Uterus (tissue), 4 donors: ENCODE measurements at places on chromosomes 3 and 15. TPM values are rescaled to one million over a fixed set of nuclear protein-coding genes. Genes with fewer than 3 reads are reported as not detected.

DNA sequence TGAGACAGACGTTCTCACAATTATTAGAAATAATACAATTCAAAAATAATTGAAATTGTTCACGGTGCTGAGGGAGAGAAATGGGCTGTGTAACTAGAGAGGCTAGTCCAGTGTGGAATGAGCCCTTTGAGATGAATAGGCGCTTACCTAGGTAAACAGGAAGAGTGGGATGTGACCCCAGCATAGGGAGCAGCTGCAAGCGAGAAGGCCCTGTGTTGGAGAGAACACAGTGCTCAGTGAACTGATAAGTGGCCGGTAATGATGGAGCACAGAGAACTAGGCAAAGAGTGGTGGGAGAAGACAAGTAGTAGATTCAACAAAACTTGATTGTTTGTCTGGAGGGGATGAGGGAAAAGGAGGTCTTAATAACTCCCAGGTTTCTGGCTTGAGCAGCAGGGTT lies 103.9 kb downstream of the HCN4 start:
- DNase-seq = no peak

DNA sequence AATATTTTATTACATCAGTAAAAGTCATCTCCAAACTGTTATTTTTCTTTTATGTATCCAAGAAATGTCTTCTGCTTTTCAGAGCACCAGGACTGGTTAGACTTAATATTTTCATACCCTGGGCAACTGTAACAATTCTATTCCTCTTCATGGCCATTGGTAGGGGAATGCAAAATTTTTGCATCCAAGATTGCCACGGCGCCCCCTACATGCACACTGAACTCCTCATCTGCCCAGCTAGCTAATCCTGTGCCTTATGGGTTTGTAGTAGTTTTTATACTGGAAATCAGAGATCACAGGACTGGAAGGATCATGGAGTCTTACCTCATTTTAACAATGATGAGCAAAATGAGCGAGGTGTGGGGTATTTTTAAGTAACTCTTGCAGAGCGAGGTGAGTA lies 74.2 kb downstream of the CRTC3 start:
- DNase-seq = no peak

- no peak for DNase-seq
These were observed 354.8 kb downstream of the GRM7 start for GRCh38 chr3:7215706-7216105.

DNA sequence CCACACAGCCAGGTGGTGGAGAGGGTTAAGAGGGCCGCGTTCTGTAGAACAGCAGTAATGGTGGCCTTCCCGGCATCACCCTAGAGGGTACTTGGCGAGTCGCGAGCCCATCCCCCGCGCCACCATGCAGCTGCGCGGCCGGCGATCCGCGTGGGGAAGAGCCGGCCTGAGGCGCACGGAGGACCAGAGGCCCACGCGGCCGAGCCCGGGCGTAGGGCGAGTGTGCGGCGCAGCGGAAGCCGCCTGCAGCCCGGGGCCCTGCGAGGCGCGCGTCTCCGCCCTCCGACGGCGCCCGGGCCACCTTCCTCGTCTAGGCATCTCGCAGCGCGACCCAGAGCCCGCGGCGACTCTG lies 423 bp downstream of the TKT start:
- no peak for DNase-seq

Gene MAP3K13
- 15.1 TPM for total RNA-seq

GRCh38 chr3:139671863-139672646 lies 5.7 kb downstream of the NMNAT3 start:
- no peak for DNase-seq

GRCh38 chr3:148903022-148903442 lies 37.9 kb downstream of the CPA3 start:
- DNase-seq = no peak

DNA sequence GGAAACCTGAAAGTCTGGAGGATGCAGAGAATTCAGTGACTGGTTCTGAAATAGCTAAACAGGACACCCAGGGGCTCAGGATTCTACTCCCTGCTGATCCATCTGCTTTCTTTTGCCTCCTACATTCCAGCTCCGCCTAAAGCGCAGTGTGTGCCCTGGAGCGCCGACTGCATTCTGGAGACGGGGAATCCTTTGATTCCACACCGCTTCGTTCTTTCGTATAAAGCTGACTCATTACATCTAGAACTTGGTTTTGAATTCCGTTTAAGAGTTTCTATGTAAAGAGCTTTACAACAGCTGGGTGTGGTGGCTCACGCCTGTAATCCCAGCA lies 61.8 kb downstream of the SENP2 start:
- no peak for DNase-seq

Gene COL6A5
- not detected for total RNA-seq

Gene FOXL2
- 9.8 TPM for total RNA-seq

Gene C3orf62
- 9.0 TPM for total RNA-seq

Gene TEX9
- total RNA-seq = 22.8 TPM

- no peak for DNase-seq
These were observed 452.1 kb upstream of the PPP2R3A start for GRCh38 chr3:135513106-135514059.

DNA sequence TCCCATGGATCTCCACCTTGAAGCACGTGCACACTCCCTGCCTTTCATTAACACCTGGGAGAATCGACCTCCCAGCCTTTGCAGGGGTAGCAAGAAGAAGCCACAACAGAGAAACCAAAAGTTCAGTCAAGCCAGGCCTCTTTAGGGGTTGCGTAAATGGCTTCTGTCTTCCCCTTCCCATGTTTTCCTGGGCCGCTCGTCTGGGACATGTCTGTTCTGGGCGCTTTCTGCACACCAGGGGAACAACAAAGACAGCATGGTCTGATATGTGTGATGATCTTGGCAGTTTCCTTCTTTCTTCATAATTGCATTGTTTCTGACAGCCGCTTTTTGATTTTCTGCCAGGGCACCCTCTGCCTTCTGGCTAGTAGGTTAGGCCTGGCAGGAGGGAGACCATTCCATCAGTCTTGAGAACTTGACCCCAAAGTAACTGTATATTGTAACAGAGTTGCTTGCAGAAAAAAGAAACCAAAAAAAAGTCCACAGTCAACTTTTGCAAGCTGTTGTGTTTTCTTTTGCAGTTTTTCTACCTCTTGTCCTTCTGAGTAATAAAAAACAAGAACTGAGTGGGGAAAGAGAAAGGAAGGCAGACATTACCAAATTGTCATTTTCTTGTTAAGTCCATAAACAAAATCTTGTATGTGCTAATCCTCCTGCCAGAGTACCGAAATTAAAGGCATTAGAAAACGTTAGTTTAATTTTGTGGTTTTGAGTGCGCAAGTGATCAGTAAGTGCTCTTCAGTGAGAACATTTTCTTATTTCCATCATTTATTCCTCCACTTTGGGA lies 56.0 kb upstream of the FURIN start:
- no peak for DNase-seq

DNA sequence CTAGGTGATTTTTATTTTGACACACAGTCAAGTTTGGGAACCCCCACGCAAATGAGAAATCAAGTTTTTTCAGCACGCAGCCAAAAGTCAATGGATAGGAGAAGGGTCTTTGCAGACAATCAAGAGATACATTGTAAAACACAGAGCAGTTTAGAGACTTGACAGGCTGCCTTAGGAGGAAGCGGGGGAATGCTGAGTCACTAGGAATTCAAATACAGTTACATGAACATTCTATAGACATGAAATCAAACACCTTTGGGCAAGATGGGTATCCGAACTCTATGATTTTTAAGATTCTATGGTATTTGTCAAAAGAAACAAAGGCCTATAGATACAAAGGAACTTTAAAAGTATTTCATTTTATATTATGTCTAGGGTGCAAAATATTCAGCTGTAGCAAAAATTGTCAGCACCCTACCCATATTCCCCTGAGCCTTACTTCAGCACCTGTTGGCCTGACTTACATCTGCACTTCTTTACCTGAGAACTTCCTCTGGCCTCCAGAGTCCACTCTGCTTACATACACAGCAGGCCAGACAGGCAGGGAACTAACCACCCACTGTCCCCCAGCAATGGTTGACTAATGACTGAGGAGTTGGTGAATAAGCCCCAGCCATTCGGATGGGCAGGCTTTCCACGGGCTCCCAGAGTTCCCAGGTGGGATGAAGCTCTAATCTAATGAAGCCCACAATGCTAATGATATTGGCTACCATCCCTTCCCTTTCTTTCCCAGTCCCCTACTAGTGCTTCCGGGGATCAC lies 289.3 kb upstream of the RORA start:
- no peak for DNase-seq

DNA sequence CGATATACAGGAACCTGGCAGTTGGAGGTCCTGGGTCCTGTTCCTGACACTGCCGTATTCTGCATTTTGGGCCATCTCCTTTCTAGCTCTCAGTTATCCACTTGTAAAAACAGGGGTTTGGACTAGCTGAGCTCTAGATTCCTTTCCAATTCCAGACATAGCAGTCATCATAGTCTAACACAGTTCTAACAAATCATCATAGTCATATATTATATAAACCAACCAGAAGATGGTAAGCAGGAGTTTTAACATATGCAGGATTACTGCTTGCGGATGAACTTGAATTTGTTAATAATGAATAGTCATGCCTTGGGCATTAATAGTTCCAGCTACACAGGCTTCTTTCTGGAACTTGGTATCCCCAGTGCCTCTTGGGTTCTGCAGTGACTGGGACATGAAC lies 26.6 kb downstream of the MASP1 start:
- no peak for DNase-seq

Gene CACNA2D2
- under 0.01 TPM for total RNA-seq

Gene ROPN1
- not detected for total RNA-seq

DNA sequence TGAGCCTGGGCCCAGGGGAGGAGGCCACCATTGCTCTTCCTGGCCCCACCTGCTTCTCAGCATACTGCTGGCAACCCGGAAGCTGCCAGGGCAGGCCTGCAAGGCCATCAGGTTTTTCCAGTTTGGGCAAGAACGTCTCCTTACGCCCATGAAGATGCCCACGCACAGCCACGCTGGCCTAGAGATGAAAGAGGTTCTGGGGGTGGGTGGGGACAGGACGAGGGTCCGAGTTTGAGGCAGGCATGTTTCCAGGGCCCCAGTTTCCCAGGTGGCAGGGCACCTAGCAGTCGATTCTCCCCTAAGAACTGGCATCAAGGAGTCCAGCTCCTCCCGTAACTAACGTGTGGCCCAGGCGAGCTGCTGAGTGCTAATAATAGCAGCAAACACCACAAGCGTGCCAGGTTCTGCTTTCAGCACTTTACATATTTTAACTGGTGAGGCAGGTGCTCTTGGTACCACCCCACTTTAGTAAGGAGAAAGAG lies 45.8 kb downstream of the ZNF710 start:
- DNase-seq = no peak

Gene KNG1
- total RNA-seq = not detected

DNA sequence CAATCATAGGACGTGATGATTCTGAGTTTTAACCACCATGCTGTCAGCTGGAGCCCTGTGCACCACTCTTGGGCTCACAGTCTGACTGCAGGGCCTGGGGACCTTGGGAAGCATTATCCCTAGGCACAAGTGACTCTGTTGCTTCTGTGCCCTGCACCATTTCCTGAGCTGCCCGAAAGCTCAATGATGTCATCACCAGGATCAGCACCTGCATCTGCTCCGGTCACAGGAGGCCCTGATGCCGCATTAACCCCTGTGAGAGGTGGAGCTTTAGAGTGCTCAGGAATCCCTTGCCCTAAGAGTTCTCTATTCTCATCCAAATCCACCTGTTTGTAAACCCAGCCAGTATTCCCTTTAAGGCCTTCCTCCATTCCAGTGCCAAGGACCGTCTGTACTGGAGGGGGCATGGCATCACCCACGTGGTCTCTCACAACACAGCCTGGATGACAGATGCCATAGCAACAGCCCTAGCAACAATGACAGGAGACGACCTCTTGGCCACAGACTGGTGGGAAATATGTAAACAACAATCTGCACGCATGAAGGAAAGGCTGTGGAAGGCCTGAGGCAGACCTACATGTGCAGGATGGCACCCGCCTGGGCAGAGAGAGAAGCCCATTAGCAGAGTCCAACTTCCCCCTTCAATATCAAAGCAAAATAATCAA lies 37.9 kb downstream of the NTRK3 start:
- DNase-seq = no peak

DNA sequence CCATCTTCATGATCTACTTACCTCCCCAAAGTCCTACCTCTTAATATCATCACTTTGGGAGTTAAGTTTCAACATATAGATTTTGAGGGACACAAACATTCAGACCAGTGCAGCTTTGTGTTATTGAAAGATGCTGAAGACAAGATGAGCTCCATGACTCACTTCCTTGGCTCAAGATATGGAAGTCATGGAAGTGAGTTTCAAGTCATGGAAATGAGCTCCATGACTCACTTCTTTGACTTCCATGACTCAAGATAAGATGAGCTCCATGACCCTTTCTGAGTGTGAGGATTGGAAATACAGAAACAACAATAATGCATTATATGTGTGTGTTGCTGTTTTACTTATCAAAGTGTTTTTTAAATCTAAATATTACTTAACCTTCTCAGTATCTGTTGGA lies 170.2 kb upstream of the TPRG1 start:
- DNase-seq = no peak

DNA sequence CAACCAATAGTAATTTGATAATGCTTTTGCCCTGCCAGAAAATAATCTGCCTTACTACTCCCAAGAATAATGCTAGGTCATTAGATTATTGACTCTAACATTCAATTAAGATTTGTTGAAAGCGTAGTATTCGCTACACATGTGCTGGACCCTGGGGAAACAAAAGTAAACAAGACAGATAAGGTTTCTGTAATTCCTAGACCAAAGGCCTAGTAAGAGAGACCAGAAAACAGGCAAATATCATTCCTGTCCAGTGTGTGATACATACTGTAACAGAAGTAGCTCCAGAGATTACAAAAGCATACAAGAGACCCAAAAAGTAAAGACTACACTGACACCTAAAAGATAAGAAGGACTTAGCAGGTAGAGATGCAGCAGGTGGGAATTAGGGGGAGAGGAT lies 60.8 kb downstream of the PLOD2 start:
- no peak for DNase-seq

Gene RPLP1
- 61.5 TPM for total RNA-seq

DNA sequence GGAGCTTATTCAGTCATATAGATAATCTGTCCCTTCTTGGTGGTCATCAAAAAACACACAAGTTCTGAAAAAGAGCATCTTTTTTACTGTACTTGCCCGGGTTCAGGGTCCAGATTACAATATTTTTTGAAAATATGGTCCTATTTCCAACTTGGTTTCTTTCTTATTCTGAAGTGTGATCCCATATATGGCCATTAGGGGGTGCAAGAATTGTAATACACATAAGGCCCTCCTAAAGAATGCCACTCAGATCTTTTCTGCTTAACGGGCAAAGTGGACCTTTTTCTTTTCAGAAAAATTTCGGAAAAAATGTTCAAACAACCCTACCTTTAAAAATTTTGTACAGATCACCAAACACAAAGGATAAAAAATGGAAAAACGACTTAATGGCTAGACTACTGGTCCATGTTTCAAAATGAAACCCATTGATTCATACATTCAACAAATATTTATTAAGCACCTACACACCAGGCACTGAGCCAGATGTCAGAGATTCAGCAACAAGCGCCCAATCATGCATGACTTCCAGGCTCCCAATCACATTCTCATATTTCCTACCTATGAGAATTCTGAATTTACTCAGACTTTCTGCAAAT lies 102.0 kb upstream of the MYRIP start:
- DNase-seq = no peak

Gene GABRG3
- total RNA-seq = not detected

Gene STARD9
- 67.2 TPM for total RNA-seq

Gene AGTR1
- total RNA-seq = 41.2 TPM
